Cardiac septum (tissue), 1 donor: ENCODE measurements at places on chromosomes 7 and 10. TPM values are rescaled to one million over a fixed set of nuclear protein-coding genes. Genes with fewer than 3 reads are reported as not detected.

The FXYD4 gene
- not detected for total RNA-seq

The ITIH2 gene
- not detected for total RNA-seq

The OPN4 gene
- total RNA-seq: not detected

The UNC5B gene
- total RNA-seq: 22.4 TPM

The MSANTD7 gene
- total RNA-seq: 6.0 TPM

The SPDYE2 gene
- not detected for total RNA-seq

The NPFFR1 gene
- total RNA-seq: not detected

The DPYSL4 gene
- total RNA-seq: 55.4 TPM

The BCAP29 gene
- 109 TPM for total RNA-seq

The SRRM3 gene
- total RNA-seq: 7.6 TPM

The CYP3A4 gene
- not detected for total RNA-seq

The MRLN gene
- not detected for total RNA-seq

The DYDC2 gene
- not detected for total RNA-seq

The TYW1B gene
- 0.92 TPM for total RNA-seq

The MALRD1 gene
- 0.40 TPM for total RNA-seq

The GDF2 gene
- not detected for total RNA-seq

The ASB10 gene
- 17.3 TPM for total RNA-seq

The RBM20 gene
- 105 TPM for total RNA-seq

The MKX gene
- total RNA-seq: 0.16 TPM

The MOGAT3 gene
- not detected for total RNA-seq

The FKBP14 gene
- 13.8 TPM for total RNA-seq

The TCF7L2 gene
- 11.7 TPM for total RNA-seq

The OR6V1 gene
- not detected for total RNA-seq

The SERPINE1 gene
- 27.2 TPM for total RNA-seq

The GJD4 gene
- not detected for total RNA-seq

The CACNA2D1 gene
- total RNA-seq: 87.3 TPM

The NRG3 gene
- 0.57 TPM for total RNA-seq

The NME8 gene
- not detected for total RNA-seq

The LIPM gene
- total RNA-seq: not detected

The ECHDC3 gene
- total RNA-seq: 35.1 TPM

The IQCE gene
- 13.3 TPM for total RNA-seq

The RARRES2 gene
- total RNA-seq: 10.6 TPM

The NKX1-2 gene
- total RNA-seq: not detected

The TASOR2 gene
- total RNA-seq: 38.8 TPM

The TFR2 gene
- 0.13 TPM for total RNA-seq

The ITGA8 gene
- 2.5 TPM for total RNA-seq

The SPDYE9 gene
- not detected for total RNA-seq

The ELN gene
- 41.2 TPM for total RNA-seq

The PLXDC2 gene
- 22.6 TPM for total RNA-seq

The VSTM4 gene
- 24.4 TPM for total RNA-seq
